Heart left ventricle (tissue), 16 donors: ENCODE measurements at places on chromosomes 13 and 19. TPM values are rescaled to one million over a fixed set of nuclear protein-coding genes. Genes with fewer than 3 reads are reported as not detected.

DNA sequence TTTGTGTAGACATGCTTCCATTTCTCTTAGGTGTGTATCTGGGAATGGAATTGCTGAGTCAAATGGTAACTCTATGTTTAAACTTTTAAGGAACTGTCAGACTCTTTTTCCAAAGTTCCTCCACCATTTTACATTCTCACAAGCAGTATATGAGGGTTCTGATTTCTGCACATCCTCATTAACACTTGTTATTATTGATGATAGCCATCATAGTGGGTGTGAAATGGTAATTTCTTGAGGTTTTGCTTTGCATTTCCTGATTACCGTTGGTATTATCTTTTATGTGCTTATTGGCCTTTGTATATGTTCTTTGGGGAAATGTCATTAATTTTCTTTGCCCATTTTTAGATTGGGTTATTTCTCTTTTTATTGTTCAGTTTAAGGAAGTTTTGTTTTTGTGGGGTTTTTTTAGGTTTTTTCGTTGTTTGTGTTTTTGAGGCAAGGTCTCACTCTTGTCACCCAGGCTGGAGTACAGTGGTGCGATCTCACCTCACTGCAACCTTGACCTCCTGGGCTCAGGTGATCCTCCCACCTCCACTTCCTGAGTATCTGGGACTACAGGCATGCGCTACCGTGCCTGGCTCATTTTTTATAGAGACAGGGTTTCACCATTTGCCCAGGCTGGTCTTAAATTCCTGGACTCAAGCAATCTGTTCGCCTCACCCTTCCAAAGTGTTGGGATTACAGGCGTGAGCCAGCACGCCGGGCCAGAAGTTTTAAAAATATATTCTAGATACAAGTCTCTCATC is 34.3 kb downstream of the NAA16 start:
- DNase-seq = no peak

GRCh38 chr19:13092606-13093235 is 9.9 kb downstream of the LYL1 start:
- no peak for DNase-seq

GRCh38 chr19:3805859-3806258 is 19.7 kb upstream of the MATK start:
- DNase-seq = no peak

- no peak for DNase-seq
Observed at GRCh38 chr19:7356899-7357627, 8.3 kb downstream of the ARHGEF18 start.

- no peak for DNase-seq
Observed at GRCh38 chr13:48431987-48432615, 19.2 kb upstream of the LPAR6 start.

GRCh38 chr13:42152495-42152894 is 104.0 kb downstream of the DGKH start:
- no peak for DNase-seq

GRCh38 chr19:23395041-23395721 is at the start of gene ZNF91:
ZNF91 (minus strand) TSS chr19:23395471; CDS start chr19:23395354, 117 bp downstream.
- peak; percentile 95 for DNase-seq

GRCh38 chr13:100230769-100231149 is 141.9 kb downstream of the PCCA start:
- DNase-seq = no peak

GRCh38 chr19:55646889-55647731 is 902 bp upstream of the CCDC106 start:
- DNase-seq = no peak

- no peak for DNase-seq
Observed at GRCh38 chr13:41500511-41500910, 43.2 kb downstream of the RGCC start.

DNA sequence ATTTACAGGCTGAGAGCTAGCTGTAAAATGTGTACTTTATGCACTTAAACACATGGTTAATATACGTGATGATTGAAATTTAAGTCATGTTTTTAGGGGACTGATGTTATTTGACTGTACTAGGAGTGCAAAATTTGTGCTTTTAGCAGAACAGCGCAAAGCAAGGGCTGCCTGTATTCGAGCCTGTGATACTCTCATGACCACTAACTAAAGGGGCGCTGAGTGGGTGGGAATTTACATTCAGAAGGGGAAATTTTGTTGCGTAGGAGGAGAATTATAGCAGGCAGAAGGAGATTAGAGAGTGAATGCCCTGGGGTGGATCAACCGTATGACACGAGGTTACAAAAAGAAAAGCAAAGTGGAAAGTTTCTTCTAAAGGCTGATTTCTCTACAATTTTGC is 271.8 kb upstream of the HTR2A start:
- no peak for DNase-seq

DNA sequence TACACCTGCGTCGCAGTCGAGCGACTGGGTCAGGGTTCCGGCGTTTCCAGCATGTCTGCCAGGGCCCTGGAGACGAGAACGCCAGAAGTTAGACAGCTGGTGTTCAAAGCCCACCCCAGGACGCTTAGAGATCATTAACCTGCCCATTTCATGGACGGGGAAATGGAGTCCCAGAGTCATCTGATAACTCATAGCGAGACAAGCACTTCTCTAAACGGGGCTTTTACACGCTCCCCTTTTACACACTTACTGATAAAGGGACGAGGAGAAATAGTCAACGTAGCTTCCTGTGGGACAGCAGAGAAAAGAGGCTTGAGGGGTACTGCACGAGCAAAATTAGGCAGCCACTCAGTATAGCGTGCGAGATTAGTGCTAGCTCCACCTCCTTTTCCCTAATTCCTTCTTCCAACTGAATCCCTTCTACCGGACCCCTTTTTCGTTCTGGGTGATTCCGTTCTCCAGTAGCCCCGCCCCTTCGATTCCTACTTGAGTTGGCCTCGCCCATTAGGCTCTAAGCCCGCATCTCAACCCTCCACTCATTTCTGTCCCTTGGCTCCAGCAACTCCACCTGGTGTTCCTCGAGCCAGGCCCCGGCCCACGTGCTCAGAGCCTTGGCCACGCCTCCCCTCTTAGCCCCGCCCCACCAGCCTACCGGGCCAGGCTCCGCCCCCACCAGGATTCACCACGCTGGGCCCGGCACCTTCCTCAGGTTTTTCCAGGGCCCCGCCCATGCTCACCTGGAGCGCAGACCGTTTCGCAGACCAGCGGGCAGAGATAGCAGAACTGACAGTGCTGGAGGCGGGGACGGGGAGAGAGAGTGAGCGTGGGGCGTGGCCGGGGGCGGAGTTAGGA is 3.7 kb downstream of the HRC start:
- peak; percentile 78 for DNase-seq

DNA sequence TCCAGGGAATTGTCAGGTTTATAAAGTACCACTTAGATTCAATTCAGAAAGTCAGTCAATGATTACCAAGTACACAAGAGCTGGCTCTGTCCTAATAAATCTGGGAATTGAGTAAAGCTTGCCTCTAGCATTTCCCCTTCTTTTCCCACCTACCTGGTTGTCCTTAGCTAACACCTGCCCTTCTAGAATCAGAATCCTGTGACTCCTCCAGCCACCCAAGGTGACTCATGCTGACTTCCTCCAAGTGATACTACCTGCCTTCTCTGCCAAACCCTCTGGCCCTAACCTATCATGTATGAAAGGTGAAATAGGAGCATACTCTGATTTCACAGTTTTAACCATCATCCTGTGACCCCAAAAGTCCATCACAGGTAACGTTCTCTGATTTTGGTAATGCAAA is 151.2 kb downstream of the DIAPH3 start:
- DNase-seq = no peak

DNA sequence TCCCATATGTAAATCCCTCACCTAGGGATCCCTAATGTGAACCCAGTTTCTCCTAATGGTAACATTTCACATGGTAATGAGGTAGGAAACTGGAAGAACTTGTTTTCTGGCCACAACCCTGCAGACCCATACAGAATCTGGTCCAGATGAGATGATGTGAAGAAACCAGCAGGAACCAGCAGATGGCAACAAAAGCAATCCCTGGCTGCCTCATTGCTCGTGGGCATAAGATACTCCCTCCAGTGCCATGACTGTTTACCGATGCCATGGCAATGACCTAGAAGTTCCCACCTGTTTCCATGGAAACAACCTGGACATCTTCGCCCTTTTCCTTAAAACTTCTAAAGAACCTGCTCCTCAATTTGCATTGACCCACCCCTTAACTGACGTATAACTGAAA is 1.4 kb upstream of the CD209 start:
- DNase-seq = no peak

DNA sequence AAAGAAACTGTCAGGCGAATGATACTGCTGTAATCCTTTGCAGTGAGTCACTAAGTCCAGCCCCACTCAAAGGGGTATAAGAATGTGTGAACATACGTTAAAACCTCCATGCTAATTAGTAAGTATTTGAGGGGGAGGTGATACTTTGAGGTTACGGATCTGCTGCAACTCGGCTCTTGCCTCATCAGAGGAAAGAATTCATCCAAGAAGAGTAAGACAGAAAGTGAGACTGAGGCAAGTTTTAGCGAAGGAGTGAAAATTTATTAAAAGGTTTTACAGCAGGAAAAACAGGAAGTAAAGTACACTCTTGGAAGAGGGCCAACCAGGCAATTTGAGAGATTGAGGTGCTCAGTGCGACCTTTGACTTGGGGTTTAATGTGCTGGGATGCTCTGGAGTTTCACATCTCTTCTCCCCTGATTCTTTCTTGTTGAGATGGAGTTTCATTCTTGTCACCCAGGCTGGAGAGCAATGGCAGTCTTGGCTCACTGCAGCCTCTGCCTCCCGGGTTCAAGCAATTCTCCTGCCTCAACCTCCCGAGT is 9.8 kb downstream of the CLEC4M start:
- DNase-seq = no peak

GRCh38 chr19:17611462-17612244 is 56.2 kb downstream of the COLGALT1 start:
- DNase-seq = no peak

- DNase-seq = no peak
Observed at GRCh38 chr13:112064222-112064621, 2.7 kb upstream of the SOX1 start.

- no peak for DNase-seq
Observed at GRCh38 chr19:42552086-42553065, 24.1 kb upstream of the CEACAM1 start.

GRCh38 chr13:79522583-79522982 is 41.6 kb downstream of the NDFIP2 start:
- DNase-seq = no peak

DNA sequence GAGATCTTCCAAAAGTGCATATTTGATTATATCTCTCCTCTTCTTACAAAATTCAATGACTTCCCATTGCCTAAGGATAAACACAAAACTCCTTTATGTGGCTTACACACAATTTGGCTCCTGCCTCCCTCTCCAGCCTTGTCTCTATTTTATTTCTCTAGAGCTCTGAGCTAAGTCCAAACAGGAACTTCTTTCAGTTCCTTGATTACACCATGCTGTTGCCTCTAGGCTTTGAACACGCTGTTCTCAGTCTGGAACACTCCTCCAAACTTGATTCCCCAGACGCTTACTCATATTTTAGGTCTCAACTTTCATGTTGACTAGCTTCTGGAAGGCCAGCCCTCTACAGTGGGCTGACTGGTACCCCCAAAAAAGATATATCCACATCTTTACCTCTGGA is 258.5 kb downstream of the COG6 start:
- no peak for DNase-seq

DNA sequence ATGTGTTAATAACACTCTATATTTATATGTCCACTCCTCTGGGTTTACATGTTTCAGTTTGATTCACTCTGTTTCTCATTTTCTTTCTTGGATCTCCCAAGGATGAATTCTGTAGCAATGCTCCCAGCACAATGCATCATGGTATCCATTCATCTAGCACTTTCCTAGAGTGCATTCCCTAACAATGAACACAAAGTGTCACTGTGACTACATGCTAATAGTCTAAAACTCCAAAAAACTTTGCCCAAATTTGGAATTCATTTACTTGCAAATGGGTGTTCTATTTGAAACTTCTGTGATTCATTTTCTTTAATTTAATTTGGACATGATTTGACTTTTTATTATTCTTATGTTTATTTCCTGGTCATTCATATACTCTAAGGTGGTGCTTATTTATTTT is 286.3 kb downstream of the POU4F1 start:
- DNase-seq = no peak

DNA sequence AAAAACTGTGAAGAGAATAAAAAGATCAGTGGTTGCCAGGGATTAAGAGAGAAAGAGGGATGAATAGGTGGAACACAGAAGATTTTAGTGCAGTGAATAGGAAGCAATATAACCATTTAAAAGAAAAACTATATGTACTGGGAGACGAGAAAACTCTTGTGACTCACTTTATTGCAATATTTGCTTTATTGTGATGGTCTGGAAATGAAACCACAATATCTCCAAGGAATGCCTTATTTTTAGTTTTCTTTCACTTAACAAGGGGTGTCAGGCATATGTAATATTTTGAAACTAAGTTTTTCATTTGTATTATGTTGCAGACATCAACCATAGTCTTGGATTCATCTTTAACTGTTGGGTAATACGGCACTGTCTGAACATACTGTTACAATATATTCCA is 1308.2 kb downstream of the PCDH9 start:
- DNase-seq = no peak

DNA sequence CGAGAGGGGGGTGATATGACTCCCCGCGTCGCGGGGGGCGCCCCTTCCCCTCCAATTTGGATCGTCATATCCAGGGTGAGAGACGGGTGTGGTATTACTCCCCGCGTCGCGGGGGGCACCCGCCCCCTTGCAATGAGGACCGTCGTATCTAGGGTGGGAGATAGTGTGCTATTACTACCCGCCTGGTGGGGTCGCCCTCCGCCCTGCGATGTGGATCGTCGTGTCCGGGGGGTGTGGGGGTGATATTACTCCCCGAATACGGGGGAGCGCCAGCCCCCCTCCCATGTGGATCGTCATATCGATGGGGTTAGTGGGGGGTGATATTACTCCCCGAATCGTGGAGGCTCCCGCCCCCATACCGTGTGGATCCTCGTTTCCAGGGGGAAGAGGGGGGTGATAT is 29.2 kb upstream of the RGCC start:
- no peak for DNase-seq

DNA sequence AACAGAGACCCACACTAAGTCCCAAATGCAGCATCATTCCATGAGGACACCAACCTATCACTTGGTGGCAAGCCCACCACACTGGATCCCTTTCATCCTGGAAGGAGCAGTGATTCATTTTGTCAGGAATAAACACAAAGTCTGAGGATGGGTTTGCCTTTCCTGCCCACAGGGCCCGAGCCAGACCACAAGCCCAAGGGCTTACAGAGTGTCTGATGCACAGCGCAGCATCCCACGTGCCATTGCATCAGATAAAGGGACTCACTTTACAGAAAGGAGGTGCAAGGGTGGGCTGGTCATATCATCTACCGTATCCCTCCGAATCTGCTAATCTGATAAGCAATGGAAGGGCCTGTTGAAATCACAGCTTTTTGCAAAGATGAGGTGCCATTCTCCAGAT is 12.2 kb upstream of the KCTD15 start:
- no peak for DNase-seq

- DNase-seq = no peak
Observed at GRCh38 chr13:91241221-91241933, 106.1 kb upstream of the MIR17HG start.

- DNase-seq = no peak
Observed at GRCh38 chr13:92487238-92487637, 739.4 kb upstream of the GPC6 start.

The FGF14 gene
- total RNA-seq = 4.6 TPM

The PNPLA6 gene
- total RNA-seq = 105 TPM

The MYO9B gene
- total RNA-seq = 31.3 TPM

The ZNF85 gene
- total RNA-seq = 2.4 TPM

The GPC6 gene
- total RNA-seq = 2.0 TPM

The SMIM44 gene
- not detected for total RNA-seq

The PCP2 gene
- total RNA-seq = 0.64 TPM

The MRPL54 gene
- 65.6 TPM for total RNA-seq

The ZNF865 gene
- 12.1 TPM for total RNA-seq

The KLK3 gene
- total RNA-seq = not detected

The RASL11A gene
- 3.7 TPM for total RNA-seq

The OR10H1 gene
- total RNA-seq = not detected

The PTGER1 gene
- total RNA-seq = not detected
